Aorta (tissue), 5 donors: ENCODE measurements at places on chromosomes 6 and 20. TPM values are rescaled to one million over a fixed set of nuclear protein-coding genes. Genes with fewer than 3 reads are reported as not detected.

DNA sequence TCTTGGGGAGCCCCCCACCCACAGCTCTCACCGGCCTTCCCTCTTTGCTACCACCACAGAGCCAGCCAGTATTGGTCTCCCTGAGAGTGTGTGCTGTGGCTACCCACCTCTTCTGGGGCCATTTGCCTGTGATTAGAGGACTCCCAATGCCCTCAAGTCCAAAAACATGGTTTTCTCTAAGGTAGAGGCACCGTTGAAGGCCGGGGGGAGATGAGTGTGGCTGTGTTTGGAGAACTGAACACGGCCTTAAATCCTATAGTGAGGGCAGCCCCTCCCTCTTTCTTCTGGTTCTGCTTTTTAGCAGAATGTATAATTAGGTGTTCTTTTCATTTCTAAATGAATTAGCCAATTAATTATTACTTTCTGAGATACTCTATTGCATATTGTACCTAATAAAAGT is 2.5 kb downstream of the CCR6 start:
- no peak for DNase-seq

DNA sequence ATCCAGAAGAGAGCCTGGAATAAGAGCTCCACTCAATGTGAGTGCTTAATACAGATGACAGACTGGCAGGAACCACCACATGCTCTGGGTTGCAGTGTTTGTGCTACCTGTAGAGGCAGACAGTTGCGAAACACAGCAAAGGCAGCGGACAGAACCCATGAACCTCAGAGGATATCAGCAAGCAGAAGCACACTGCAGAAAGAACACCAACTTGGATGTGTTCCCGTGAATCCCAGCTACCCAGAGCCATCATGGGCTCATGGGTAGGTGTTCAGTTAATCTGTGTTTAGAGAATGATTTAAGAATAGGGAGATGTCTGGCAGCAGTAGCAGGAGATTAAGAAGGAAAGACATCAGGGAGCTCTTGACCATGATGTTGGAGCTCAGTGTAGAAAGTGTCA is 133.3 kb upstream of the FOXQ1 start:
- DNase-seq, result no peak

MAP3K5 gene
- 37.6 TPM for total RNA-seq

- DNase-seq, result no peak
These were observed 172.0 kb downstream of the EYA2 start for GRCh38 chr20:47066484-47067270.
